Right ventricle myocardium superior (tissue), 1 donor: ENCODE measurements at places on chromosomes 7 and 10.

GRCh38 chr7:117809958-117810357 lies 63.3 kb downstream of the CTTNBP2 start:
- DNase-seq = no peak

DNA sequence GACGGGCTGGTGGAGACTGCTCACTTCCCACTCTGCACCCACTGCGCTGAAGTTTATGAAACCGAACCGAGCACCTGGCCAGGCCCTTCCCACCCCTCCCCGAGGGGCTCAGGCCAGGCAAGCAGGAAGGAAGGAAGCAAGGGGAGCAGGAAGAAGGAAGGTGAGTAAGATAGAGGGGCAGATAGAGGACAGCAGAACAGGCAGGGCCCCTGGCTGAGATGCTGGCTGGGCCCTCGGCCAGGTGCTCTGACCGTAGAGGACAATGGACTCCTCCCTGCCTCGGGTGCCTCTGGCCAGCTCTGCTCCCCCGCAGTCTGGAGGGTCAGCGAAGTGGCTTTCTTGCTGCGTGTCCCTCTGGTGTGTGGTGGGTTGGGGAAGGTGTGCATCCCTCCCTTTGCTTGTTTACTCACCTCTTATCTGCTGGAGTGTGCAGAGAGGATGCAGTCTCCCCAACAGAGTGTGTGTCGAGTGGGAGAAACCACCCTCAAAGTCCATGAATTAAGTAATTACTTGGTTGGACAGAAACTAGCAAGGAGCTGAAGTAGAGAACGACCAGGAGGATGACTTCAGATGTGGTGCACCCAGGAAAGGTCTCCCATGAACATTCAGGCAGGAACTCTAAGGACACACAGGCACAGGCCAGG lies 82.8 kb upstream of the PPP2R2D start:
- DNase-seq = peak; percentile 27

DNA sequence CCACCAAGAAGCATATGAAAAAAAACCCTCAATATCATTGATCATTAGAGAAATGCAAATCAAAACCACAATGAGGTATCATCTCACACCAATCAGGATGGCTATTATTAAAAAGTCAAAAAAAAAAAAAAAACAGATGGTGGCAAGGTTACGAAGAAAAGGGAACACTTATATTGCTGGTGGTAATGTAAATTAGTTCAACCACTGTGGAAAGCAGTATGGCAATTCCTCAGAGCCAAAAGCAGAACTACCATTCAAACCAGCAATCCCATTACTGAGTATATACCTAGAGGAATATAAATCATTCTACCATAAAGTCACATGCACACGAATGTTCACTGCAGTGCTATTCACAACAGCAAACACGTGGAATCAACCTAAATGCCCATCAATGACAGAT lies 46.0 kb downstream of the CNOT4 start:
- no peak for DNase-seq

DNA sequence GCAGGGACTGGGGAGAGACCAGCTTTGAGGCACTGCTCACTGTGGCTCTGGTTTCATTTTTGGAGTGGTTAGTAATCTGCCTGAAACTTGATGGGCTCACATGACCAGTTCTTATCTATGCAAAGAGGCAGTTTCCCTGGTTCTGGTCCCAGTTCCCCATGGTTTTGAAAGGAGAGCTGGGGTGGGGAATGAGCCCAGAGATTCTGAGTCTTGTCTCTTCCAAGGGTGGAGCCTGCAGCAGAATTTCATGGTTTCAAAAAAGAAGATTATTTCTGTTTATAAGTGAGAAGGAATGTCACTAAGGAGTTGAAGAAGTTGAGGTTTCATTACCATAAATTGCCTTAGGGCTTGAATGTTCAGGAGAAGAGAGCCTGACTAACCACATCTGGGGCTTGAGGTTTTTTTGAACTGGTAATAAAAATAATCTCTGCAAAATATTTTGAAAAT lies 190.2 kb upstream of the HABP2 start:
- no peak for DNase-seq
